ENCODE measurements at places on chromosomes 12 and 14.

DNA sequence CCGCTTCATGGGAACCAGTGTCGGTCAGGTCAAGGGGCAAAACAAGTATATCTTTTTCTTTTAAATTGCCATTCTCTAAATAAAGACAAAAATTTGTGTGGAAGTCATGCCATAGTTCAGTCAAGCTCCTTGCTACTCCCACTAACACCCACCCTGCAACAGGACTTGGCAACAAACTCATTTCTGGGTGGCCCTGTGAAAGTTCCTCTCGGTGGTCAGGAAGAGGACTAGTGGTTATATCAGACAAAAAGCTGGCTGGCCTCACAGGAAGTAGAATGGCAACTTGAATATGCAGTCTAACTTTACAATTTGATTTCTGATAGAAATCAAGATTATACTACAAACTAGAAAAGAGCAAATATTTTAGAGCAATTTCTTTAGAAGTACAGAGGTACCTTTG is 11.2 kb downstream of the DHRS7 start:
- no peak for DNase-seq

- no peak for DNase-seq
Measured at GRCh38 chr12:52018433-52019112, 11.8 kb downstream of the TAMALIN start.

DNA sequence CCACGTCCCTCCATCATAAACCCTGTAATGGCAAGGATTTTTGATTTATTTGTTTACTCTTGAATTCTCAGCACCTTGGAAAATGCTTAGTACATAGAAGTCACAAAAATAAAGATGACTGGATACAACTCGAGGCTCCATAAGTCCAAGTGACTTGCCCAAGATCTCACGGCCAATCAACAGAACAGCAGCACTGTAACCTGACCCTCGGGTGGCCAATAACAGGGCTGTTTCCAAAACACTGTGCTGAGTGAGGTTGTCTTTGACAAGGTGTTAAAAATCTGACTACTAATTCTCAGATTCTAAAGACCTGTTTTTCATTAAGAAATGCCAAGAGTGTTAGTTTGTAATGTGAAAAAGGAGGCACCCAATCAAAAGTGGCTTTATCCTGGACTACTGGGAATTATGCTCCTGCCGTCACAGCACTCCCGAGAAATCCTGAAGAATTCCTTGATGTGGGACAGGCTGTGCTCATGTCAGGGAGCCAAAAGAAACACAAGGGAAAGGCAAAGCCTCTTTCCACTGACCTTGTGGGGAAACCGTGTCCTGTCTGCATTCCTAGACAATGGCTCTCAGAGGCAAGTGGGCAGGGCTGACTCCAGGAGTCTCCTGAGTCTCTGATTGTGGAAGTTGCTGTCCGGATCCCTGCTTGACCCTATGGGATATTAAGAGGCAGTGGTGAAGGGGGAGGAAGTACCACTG is 204.7 kb upstream of the PELI2 start:
- DNase-seq = peak; percentile 87

GRCh38 chr12:54215989-54216796 is 27.4 kb upstream of the SMUG1 start:
- DNase-seq = no peak

DNA sequence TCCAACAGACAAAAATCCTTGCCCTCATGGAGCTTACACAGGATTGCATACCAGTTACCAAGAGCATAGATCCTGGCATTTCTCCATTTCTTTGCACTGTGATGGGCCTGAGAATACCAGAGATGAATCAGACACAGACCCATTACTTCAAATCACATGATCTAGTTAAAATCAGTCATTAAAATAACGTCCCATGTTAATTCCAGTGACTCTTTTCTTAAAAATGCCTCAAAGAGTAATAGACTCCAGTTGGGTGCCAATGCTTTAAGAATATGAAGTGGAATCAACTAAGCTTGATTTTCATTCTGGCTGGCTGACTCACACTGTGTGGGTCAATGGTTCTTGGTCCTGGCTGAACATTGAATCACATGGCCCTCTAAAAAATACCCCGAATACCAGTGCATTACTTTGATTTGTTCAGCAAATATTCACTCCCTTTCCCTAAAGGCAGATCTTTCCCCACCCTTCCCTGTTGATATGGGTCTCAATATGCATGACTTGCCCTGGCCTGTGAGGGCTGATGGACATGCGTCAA is 11.0 kb downstream of the ASB2 start:
- peak; percentile 95 for DNase-seq

GRCh38 chr14:75051556-75051899 is 261 bp upstream of the MLH3 start:
- DNase-seq = no peak

DNA sequence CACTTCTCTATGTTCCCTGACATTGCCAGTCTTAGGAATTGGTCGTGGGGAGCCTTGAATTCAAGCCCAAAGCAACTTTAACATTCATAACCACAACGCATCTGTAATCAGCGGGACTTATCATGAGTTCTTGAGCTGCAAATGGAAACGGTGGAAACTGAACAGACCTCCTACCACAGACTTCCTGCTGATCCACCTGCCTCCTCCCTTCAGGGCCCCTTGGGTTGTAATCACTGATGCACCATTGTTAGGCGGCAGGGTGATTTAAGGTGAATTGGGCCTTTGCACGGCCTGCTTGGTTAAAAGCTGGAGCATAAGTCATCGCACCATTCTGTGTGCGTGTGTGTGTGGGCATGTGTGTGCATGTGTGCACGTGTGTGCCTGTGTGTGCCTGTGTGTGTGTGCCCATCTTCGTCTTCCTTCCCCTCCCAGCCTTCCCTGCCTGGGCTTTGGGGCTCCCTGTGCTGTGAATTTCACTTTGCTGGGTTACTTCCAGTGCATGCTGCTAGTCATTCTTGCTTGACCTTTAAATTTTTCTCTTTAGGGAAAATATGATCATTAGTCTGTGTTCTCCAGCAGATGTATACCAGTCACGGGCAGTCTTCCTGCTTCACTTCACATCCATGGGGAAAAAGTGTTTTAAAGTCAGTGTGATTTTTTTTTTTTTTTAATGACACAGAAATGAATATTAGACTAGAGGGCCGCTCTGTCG is 29.1 kb downstream of the CHST11 start:
- no peak for DNase-seq

DNA sequence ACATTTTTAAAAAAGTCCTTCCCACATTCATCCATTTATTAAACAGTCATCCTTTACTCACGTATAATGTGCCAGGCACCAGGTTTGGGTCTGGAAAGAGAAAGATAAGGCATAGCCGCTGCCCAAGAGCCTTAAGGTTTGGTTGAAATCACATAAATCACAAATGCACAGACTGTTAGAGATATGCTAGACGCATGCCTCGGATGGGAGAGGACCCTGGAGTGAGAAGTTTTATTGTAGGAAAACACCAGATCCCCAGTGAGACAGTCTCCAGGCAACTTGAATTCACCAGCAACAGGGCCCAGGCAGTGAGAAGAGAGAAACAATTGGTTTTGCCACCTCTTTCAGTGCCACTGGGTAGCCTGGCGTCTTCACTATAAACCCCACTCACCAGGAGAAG is 305.9 kb upstream of the AMIGO2 start:
- DNase-seq = no peak

DNA sequence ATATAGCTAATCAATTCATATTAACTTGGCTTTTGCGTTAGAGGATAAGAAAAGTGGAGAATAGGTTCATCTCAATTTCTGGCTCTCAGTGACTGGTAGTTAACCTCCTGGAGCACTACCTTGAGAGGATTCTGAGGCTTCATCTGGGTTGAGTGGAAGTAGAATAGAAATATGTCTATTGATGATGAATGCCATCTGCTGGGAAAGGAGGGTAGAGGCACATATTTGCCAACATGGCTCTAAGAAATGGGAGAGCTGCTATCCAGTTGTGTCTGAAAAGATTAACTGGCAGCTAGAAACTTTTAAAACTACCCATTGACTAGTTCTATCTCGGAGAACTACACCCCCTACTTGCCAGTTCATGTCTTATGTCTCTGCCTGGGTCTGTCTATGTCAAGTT is 530.1 kb downstream of the NRXN3 start:
- peak; percentile 6 for DNase-seq

DNA sequence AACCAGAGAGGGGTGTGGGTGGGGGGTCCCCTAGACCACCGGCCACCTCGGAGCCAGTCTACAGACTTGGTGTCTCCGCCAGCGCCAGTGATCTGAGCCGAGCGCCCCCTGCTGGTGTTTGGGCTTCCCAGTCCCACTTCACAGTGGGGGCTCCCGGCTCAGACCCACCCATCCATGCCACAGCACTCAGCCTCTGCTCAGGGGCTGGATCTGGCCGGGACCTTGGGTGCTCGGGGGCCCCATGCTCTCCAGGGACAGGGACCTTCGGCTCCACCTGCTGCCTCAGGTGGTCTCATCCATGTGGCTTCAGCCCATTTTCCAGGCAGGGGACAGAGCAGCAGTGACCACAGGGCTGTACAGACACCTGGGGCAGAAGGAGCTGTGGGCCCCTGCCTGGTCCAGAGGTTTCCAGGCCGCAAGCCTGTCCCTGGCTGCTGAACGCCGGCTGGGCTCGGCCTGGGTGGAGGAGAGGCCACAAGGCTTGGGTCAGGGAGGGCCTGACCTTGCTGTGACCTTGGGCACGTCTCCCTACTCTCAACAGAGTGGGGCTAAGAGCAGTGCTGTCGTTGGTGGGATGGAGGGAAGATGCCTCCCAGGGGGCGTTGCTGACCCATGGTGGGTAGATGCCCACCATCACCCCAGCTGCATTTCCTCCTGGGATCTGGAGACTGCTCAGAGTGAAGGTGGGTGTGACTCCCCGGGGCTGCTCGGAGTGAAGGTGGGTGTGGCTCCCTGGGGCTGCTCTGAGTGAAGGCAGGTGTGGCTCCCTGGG is 86.3 kb downstream of the KIF26A start:
- no peak for DNase-seq

DNA sequence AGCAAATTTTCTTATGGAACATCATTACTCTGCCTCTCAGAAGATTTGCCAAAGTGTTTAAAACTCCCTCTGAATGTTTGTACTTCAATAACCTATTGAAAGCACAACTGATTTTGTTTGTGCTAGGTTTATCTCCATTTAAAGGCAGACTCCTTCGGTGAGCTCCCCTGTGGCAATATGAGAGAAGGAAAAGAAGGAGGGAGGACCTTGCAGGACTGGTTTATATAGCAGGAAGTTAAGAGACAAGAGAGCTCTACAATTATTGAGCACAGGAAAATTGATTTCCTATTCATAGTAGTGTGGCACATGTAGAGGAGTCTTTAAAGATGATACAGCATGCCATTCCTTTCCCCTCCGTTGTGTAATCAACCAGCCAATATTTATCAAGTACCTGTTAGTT is 75.5 kb downstream of the PDE3A start:
- no peak for DNase-seq

DNA sequence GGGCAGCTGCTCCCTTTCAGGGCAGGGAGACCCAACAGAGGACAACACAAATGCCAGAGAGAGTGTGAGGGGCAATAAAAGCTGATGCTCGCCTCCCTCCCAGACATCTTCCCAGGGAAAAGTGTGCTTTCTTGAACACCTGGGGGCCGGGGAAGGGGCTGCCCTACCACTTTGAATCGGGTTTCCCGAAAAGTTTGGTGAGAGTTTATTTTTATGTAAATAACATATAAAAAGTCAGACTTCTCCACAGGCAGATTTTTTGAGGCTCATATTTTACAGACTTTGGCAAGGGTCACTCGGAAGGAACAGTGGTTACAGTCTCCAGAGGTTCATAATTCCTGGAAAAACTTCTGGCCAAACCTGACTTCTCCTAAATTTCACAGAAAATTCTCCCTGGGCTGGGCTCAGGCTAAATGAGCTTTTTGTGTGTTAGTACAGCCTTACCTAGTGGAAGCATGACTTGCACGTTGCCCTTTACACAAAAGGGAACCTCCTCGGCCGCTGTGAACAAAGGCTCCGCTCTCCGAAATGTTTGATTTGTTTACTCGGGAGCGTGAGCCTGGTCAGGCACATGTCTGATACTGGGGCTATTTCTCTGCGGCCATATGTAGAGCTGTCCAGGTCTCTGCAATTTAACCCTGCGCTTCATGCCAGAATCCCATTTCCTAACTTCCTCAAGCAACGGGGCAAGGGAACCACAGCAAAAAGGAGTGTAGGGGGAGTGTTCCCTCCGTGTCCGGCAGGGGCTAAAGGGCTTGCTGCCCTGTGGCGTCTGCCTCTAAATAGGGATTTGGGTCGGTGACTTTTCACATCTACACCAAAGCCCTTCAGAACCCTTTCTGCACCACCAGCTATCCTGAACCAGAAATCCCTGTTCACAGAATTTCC is 3.4 kb downstream of the RTL1 start:
- no peak for DNase-seq

DNA sequence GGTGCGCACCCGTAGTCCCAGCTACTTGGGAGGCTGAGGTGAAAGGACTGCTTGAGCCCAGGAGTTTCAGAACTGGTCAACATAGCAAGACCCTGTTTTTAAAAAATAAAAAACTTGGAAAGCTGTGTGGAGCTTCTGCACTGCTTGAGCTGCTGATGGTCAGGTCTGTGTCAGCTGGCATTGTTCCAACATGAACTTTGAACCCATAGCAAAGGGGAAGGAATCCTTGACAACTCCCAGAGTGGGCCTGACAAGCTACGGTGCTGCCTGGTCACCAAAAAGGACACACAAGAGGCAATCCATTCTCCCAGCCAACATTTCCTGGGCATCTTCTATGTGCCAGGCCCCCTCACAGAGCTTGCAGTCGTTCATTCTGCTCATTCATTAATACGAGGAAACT is 16.4 kb upstream of the LTBP2 start:
- DNase-seq = no peak

- no peak for DNase-seq
Measured at GRCh38 chr14:61034416-61035120, 53.5 kb downstream of the SLC38A6 start.
